ENCODE measurements at places on chromosomes 5 and 9.
A peak's percentile ranks its signal among the peaks of the same experiment; 100 is the strongest.

DNA sequence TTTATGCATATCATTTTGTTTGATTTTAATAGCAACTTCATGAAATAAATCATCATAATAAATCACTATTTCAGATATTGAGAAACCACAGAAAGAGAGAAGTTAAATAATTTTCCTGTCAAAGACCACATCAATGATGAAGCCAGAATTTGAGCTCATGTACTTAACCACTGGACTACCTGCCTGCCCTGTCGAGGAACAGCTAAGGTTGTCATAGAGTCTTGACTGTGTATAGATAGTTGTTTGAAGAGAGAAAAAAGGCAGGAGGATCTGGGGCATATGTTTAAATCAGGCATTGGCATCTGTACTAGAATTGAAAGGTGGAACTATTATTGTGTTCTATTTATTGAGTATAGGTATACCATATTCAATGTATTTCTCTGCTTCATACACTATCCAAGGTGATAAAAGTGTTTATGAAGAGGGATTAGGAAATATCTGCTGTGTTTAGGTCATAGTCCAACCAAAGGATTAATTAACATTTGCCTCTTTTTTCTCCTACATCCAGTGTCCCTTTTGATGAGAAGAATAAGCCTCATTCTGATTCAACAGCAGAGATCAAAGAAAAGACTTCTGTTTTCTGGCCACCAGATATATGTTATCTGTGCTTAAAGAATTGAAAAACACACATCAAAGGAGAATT lies 37.3 kb upstream of the CDKN2B start:
- DNase-seq, result no peak

DNA sequence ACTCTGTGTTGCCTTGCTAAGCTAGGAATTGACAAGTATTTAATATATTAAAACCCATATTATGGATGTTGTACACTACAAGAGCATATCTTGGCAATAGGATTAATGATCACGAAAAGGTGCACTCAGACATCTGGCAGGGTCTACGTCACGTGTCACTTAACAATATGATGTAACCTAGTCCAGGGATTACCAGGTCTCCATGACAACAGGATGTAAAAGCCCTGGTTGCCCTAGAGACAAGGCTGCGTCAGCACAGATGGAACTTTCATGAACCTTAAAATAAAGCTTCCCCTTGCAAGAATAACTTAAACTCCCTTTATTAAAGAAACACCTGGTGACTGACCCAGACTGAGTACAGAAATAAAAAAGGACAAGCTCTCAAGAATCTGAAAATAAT lies 717.8 kb downstream of the CDH18 start:
- peak; percentile 7 for DNase-seq

GRCh38 chr5:15521381-15522186 lies 21.6 kb downstream of the FBXL7 start:
- no peak for DNase-seq

DNA sequence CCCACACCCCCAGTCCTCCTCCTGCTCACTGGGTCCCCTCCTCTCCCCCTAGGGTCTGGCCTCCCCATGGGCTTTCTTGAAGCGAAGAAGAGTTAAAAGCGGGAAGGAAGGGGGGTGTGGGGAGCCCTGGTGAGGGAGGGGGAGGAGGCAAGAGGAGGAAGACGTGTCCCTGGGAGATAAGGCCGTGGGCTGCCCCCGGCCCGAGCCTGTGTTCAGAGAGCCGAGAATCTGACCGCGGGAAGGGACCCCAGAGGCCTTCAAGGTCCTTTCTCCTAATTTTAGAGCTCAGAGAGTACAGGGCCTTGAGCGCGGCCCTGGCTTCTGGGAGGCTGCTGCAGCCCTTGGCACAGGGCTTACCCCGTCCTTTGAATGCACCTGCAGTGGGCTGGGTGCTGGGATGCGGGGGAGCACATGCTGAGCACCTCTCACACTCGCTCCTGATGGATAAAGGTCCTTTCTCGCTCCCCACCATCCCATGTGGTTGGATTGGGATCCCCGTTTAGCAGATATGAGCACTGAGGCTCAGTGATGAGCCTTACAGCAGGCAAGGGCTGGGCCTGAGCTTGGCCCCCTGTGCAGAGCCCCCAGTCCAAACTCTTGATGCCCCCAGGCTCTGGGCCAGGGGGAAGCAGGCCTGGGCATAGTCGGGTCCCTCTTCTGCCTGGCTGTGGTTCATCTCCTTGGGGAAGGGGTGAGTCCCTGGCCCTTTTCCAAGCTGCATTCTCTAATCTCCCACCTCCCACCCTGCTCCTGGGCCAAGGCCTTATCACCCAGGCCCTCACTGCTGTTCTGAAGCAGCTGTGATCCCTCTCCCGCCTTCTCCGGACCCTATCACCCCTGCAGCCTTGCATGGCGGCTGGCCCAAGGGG lies 5.9 kb downstream of the GFI1B start:
- DNase-seq, result no peak

- no peak for DNase-seq
These were observed 40.4 kb downstream of the MCTP1 start for GRCh38 chr5:95244479-95244878.

DNA sequence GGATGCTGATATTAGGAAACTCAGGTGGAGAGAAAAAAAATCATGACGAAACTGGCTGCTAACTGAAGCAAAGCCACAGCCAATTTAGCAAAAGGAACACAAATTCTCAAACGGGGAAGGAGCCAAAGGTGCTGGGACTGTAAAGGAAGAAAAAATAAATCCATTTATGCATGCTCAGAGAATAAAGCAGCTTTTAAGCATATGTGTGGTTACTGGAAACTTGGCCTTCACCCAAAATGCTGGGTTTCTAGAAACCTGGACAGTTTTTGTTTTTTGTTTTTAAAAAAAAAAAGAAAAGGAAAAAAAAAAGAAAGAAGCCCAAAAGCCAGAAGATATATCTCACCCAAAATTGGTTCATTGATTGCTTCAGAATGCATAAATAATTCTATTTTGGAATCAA lies 8.0 kb downstream of the WHRN start:
- DNase-seq, result no peak

DNA sequence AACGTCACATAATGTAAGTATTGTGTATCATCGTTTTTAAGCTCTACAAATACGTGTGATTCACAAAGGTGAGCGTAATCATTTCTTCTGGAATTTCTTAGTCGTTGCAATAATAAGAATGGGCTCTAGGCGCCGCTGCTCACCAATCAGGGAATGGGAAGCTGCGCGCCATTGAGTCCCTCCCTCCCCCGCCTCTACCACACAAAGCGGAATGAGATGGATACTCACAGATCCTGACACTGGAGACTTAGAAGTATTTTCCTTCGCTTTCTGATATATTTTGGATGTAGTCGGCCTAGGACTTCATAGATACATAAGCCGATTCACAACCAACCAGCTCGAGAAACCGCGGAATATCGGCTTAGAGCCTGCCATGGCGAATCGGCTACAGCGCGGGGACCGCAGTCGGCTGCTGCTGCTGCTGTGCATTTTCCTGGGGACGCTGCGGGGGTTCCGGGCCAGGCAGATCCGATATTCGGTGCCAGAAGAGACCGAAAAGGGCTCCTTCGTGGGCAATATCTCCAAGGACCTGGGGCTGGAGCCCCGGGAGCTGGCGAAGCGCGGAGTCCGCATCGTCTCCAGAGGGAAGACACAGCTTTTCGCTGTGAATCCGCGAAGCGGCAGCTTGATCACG lies at the start of gene PCDHGA11:
Gene PCDHGA11 (plus strand): TSS at position 197 of the 634 bp plus-strand sequence. CDS start 177 bp downstream, at position 374.
- DNase-seq, result peak; percentile 43

- DNase-seq, result no peak
These were observed 125.8 kb upstream of the SLC25A48 start for GRCh38 chr5:135708481-135709207.

- DNase-seq, result no peak
These were observed 216.2 kb upstream of the PIK3R1 start for GRCh38 chr5:67999391-67999790.

DNA sequence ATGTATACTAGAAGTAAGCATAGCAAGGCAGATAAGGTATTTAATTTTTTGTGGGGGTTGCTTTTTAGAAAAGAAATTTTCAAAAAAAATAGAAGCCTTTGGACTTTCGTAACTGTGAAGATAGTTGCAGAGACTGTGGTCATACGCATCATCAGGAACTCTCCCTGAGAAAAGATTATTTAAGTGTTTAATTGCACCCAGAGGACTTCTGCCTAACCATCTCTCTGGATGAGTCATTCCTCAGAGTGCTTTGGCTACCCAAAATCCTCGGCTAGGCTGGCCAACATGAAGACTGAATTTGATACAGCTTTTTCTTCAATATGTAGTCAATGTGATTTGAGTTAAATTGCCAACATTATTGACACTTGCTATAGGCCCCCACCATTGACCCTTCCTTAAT lies 296.4 kb downstream of the TLR4 start:
- DNase-seq, result no peak

GRCh38 chr5:145981589-145982571 lies 45.5 kb downstream of the SH3RF2 start:
- DNase-seq, result no peak

- no peak for DNase-seq
These were observed 1.2 kb downstream of the CCDC107 start for GRCh38 chr9:35659340-35659739.

DNA sequence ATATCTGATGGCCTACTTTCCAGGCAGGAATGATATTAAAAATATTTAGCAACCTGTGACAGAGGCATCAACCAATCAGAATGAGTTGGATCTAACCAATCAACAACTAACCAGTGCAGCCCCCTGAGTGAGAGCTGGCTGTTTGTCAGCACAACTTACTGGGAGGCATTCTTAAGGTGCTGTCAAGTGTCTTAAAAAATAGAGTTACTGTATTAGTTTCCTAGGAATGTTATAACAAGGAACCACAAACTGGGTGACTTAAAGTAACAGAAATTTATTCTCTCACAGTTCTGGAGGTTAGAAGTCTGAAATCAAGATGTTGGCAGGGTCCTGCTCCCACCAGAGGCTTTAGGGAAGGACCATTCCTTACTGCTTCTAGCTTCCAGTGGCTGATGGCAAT lies 85.2 kb downstream of the ATG10 start:
- no peak for DNase-seq

DNA sequence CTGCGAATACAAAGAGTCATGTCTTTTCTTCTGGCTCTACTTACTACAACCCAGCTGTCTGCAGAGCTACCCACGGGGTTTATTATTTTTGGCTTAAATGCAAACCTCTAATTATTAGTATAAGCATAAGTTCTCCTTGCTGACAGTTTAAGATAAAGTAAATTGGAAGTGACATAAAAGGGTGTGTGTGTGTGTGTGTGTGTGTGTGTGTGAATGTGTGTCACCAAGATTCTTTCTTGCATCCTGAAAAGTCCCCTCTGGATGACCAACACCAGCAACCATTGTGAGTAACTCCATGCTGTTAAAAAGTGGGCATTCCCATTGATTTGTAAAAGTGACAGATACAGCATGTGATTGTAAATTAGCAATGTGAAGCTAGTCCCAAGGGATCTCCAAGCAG lies 803.8 kb upstream of the ZNF608 start:
- no peak for DNase-seq

DNA sequence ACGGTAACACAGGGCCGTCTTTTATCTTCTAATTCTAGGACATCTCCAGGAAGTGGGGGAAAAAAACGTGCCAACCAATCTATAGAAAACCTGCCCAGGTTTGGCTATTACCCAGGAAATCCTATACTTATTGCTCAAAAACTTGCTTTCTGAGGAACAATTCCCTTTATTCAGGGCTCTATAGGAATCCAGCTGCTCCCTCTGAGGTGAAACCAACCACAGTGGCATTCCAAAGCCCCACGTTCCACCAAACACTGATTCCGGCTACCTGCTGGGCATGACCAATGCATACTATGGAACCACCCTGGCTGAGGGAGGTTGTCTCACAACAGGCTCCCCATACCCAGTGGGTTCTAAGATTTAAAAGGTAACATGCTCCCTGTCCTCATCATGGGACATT lies 57.6 kb downstream of the GLIS3 start:
- DNase-seq, result no peak

- no peak for DNase-seq
These were observed 92.4 kb downstream of the ARL15 start for GRCh38 chr5:54217826-54218503.

DNA sequence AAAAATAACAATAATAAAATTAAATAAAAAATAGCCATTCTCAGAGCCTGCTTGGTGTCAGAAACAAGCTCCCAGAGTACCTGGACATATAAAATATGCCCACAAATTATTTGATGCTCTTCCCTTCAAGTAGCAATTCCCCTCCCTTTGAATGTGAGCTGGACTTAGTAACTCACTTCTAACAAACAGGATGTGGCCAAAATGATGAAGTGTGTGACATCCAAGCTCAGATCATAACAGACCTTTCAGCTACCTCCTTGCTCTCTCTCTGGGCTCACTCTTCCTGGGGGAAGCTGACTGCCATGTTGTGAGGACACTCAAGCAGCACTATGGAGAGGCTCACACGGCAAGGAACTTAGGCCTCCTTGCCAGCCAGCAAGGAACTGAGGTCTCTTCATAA lies 69.0 kb downstream of the SPRY4 start:
- no peak for DNase-seq

DNA sequence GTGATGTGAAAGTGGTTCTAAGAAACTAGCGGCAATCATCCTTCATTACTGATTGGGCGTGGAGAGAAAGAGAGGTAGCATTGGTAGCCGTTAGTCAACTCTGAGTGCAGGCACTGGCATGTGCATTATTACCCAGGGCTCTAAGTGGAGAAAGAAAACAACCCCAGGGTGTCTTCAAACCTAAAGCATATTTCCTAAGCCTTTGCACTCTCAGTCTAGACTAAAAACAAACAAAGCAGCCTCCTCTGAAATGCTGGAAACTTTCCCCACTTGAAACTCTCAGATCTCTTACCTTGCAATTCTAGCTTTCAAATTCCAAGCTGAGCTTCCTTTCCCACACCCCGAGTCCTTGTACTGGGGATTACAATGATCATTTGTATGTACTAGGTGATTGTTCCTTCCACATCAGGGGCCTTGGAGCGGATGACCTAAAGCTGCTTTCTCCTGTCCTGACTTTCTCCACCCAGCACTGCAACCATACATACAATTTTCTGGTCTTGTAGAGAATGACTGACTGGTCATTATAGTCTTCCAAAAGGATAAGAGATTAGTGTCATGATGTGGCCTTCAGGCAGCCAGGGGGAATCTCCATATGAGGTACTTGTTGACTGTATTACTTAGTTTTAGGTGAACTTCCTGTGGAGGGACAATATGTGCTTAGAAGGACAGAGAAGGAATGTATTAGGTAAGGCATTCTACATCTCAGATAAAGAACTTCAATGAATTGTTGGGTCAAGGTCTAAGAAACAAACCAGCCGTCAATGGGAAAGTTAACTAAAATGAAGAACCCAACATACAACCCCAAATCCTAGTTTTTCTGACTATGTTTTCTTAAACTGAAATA lies 98.3 kb upstream of the CDKN2B start:
- no peak for DNase-seq

- DNase-seq, result peak; percentile 42
These were observed 37.4 kb downstream of the CPEB4 start for GRCh38 chr5:173925449-173926071.

DNA sequence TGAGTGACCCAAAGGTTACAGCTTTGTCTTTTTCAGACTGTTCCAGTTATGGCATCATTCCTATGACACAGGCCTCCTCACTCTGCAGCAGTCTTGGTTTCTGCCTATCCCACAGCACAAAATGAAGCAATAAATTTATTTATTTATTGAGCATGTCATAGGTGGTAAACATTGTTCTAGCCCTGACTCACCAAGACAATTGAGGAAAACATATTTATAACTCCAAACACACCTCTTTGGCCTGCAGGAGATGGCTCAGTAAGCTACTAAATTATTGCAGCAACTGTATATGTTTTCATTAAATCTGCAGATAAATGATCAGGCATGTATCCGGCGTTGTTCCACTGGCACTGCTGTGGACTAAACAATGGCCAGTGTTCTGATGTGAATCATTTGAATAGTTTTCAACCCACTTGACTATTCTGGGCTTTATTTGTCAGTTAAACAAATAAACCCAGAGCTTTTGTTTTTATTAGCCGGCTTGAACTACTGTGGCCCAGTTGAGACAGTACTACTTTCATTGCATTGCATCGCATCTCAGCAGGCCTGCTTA lies 83.2 kb downstream of the FOXD1 start:
- DNase-seq, result no peak

All from mucosa of descending colon (tissue), 3 donors.